ENCODE measurements at places on chromosomes 7 and 10.
A peak's percentile ranks its signal among the peaks of the same experiment; 100 is the strongest.

GRCh38 chr7:47580811-47581331 lies 1.0 kb downstream of the TNS3 start:
- DNase-seq, result no peak

- no peak for DNase-seq
Observed at GRCh38 chr10:93190372-93190771, 116.7 kb downstream of the CYP26A1 start.

DNA sequence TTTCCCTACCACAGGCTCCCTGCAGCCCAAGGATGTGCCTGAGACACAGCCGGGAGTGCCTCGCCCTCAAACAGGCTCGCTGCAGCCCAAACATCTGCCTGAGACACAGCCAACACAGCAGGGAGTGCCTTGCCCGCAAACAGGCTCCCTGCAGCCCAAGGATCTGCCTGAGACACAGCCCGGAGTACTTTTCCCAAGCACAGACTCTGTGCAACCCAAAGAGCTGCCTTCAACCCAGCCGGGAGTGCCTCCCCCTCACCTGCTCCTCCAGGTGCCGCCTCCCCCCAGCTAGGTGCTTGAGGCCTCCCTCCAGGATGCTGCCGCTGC lies 42.9 kb downstream of the ANTXRL start:
- DNase-seq, result no peak

DNA sequence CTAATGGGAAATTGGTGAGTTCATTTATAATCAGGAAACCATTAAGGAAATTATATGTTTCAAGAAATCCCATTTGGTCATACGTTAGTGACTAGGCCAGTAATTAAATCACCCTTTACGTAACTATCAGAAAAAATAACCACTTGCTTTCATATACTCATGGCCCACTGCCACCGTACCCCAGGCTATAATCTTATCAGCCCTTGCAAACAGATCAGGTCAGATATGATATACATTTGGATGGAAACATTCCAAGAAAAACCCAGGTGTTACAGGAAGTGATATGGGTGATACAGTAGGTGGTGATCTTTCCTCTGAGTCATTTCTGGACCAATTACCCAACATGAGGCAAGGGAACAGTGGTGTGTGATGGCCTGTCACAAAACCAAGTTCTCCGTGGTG lies 481.0 kb upstream of the SEMA3A start:
- DNase-seq, result no peak

DNA sequence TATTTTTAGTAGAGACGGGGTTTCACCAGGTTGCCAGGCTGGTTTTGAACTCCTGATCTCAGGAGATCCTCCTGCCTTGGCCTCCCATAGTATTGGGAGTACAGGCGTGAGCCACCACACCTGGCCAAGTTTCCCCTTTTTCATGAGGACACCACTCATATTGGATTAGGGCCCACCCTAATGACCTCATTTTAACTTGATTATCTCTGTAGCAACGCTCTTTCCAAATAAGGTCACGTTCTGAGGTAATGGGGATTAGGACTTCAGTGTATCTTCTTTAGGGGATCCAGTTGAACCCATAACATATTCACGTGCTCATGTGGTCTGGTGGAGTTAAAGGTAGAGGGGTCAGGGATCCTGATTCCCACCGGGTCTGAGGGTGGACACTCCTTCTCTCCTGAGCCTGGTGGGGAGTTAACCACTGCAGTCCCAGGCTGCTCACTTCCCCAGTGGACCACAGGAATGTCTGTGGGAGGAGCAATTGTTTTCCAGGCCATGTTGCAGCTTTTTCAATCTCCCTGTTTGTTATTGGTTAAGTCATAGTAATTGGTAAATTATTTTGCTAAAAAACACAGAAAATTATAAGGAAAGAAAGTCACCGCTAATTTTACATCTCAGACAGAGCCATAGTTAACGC lies 130.5 kb downstream of the GRK5 start:
- DNase-seq, result no peak

GRCh38 chr7:90455163-90456030 lies 14.0 kb upstream of the PTTG1IP2 start:
- peak; percentile 13 for DNase-seq
